ENCODE measurements at places on chromosomes 6 and 20.
A peak's percentile ranks its signal among the peaks of the same experiment; 100 is the strongest.

GRCh38 chr20:50462093-50462690 lies 48.0 kb upstream of the PTPN1 start:
- no peak for DNase-seq

GRCh38 chr6:30350524-30350923 lies 5.6 kb downstream of the RPP21 start:
- no peak for DNase-seq

DNA sequence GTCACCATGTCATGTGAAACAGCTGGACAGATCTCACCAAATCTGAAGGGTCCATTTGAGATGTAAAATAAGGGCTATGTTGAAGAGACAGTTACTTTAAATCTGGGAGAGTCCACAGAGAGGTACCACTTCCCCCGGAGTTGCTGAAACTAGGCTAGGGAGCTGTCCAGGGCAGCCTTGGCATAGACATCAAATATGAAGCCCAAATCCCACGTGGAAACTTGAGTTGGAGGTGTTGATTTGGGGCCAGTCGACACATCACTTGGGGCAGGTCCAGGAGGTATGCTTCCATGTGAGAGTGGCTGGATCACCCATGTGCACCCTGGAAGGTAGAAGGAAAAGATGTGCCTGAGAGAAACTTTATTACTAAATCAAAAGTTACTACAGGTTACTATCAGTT lies 12.0 kb upstream of the SERPINB9 start:
- DNase-seq, result no peak

DNA sequence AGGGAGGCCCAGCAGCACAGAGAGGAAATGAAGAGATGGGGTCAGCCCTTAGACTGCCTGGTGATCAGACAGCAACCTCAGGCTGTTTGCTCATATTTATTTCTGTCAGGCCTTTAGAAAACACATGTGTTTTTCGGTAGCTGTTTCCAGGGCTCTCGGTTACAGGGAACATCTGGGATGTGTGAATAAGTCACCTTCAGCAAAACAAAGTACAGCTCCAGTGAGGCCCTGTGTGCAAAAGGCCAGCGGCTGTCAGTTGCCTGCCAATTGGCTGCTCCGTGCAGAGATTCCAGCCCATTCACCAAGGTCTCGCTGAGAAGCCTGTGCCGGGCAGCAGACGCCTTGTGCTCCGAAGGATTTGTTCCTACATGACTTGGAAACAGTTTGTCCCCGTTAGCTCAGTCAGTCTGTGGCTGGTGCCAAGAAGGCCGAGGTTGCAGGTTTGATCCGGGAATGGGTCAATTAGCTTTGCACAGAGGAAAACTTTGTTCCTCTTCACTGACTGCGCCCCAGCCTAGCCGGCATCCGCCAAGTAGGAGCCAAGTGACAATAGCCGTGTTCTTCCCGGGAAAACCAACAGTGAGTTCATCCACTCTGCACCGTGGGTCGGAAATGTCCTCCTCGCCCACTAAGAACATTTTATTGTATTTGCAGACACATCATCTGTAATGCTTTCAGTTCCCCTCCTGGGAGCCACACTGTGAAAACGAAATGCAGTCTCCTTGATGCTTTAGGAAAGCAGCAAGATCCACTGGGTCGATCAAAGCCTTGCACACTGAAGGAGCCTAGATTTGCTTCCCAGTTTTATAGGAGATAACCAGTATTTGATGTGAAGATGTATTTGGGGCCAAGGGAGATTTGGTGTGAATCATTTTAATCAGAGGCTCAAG lies 315.4 kb upstream of the CDYL start:
- DNase-seq, result no peak

DNA sequence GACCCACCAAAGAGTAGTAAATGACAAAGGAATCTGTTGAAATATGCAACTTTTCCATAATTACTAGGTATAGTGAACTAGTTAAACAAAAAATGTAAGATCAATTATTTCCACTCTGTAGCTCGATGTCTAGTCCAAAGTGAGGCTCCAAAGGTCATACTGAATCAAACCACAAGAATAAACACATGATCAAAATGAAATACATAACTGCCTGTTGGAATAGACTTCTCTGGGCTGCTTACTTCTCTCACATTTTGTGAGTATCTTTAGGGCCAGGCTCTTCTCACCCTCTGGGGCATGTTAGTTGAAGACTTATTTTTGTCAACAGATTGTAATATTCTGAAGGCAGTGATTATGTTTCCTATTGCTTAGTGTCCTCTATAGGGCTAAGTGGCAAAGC lies 103.7 kb upstream of the TMEM170B start:
- DNase-seq, result no peak

GRCh38 chr6:1524040-1524480 lies 85.7 kb upstream of the FOXC1 start:
- DNase-seq, result peak; percentile 14

DNA sequence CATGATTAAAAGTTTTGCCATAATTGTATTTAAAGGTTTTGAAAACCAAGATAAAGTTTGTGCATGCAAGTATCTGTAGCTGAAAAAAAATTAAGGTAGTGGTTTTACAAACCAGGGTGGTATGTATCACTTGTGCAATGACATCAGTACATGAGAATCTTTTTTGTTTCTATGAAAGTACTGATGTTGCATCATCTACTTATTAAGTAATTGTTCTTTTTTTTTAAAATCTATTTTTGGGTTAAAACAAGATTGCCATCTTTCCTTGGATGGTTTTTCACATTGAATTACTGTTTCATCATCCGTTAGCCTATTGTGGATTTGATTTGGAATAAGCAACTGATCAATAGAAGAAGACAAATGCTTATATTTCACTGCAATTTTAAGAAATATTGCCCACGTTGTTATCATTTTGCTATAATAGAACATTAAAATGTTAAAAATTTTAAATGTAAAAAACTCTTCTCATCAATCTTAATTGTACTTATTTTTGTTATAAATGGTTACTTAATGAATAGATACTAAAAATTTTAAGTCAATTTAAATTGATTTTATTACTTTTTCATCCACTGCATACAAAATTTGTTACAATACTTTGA lies 39.8 kb upstream of the TAGAP start:
- peak; percentile 35 for DNase-seq

DNA sequence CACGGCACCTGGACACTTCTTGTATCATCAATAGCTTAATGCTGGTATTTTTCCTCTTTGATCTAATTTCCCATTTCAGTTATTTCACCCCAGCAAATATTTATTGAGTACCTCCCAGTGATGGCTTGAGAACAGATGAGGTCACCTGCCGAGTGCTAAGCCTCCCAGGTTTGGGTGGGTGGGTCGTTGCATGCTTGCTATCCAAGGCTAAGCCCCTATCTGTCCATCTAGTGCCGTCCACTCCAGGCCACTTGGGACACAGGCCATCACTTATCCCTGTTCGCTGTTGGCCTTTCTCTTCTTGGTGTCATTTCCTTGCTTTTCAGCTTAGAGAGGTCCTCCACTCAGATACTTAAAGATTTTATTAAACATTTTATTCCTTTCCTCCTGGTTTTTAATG lies 10.8 kb upstream of the NNAT start:
- no peak for DNase-seq

- DNase-seq, result no peak
Measured at GRCh38 chr6:35589904-35590303, 77.2 kb upstream of the TULP1 start.

GRCh38 chr6:130432838-130433237 lies 67.0 kb downstream of the TMEM200A start:
- DNase-seq, result no peak

DNA sequence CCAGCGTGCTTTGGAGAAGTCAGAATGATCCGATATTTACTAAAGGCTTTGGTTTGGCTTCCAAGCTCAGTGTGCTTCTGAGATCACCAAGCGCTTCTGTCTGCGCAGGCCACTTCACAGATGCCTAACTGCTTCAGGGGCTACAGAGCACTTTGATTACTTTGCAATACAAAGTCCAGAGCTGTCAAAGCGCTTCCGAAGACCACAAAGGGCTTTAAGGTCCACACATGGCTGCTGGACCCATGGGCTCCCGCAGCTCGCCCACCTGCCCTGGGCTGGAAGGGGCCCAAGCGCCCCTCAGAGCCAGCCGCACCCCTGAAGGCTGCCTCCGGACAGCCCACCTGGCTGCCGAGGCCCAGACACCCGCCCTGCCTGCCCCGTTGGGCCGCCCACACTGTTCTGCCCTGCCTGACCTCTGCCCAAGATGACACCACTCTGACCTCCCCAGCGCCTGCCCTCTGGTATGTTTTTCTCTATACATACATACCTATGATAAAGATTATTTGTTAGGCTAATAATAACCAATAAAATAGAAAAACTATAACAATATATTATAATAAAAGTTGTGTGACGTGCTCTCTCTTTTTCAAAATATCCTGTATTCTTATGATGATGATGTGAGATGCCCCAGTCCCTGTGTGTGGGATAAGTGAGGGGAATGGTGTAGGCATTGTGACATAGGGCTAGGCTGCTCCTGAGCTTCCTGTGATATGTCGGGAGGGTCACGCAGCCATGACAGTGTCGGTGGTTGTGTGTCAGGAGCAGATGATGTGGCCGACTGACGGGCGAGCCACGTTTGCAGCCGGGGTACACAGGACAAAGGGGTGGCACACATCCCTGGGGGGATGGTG lies 22.6 kb downstream of the DYNLT1 start:
- no peak for DNase-seq

DNA sequence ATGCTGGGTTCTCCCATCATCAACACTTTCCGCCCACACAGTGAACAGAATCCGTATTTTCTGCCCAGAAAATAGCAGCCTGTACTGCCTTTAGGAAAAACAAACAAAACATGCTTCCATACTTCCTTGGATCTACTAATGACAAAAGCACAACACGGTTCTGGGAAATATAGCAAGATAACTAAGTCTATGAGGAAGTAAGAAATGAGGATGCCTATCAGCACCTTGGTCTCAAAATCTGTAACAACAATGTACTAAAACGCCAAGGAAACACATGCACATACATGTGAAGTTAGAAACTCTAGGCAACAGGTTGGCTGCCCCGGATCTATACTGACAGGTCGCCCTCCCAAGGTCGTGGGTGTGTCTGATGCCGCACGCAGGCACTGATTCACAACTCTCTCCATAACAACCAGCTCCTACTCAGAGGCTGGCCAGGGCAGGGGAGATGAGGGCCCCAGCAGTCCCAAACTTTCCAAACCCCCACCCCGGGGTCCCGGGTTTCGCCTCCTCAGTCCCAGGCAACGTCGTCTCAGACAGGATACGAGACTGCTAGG lies 710 bp downstream of the BTBD9 start:
- DNase-seq, result no peak

DNA sequence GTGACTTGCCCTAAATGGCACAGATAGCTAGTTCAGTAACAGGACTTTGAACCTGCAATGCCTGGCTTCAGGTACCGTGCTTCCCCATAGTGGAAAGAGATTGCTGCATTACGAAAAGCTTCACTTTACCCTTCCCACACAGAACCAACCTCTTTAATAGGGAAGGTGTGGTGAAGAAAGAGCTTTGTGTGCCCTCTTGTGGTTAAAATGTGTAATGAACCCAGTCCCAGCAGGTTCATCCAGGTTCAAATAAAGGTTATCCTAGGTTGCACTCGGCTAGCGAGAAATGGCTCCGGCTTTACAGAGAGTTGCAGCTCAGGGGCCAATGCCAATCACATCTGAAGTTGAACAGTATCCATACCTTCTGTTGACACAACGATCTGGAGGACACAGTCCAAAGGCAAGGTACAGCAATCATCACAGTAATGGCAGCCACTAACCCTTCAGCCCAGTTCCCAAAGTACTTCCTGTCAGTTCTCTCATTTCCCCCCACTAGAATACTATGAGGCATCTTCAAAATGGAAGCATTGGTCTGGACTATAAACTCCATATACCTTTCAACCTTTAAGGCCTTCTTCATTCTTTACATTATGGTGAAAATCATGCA lies 3.0 kb downstream of the DEFB115 start:
- DNase-seq, result no peak

GRCh38 chr6:26554447-26554696 lies 16.2 kb downstream of the HMGN4 start:
- no peak for DNase-seq

Measured in HS-5 (cell line).